Activated naive CD4-positive, alpha-beta T cell (primary cell): ENCODE measurements at places on chromosomes 5 and 9.

DNA sequence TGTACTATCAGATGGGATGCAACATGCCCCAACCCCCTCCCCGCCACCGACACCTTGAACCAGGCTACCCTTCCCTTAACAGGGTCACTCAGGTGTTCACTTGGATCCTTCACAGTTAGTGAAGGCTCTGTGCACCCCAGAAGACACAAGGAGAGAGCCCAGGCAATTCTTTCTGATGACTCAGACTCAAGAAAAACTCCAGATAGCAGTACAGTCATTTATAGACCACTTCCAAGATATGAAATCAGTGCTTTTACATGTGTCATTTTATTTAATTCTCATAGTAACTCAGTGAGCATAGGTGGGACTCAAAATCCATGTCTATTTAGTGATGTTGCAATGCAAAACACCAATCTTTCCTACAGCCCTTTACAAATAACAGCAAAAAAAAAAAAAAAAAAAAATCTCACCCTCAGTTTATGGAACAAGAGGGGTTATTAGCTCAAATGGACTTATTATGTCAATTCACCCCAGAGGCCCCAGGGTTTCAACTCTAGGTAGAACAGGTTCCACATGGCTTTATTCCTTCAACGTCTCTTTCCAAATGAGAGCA is 71.9 kb downstream of the FOXD1 start:
- DNase-seq = no peak

DNA sequence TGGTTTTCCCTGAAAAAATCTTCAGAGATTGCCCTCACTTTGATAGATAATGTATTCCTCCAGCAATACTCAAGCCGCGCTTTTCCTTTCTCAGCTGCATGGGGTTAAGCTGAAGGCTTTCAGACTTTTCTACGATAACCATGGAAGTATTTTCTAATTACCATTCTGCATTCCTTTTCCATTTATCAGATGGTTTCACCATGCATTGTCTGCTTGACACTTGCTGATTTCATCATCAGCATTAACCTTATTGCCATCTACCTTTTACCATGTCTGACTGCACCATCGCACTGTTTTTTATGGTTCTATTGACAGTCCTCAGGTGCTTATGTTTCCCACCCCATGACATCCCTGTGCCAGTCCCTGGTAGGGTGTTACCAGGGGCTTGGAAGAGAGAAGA is 91.6 kb downstream of the DMAC1 start:
- no peak for DNase-seq

DNA sequence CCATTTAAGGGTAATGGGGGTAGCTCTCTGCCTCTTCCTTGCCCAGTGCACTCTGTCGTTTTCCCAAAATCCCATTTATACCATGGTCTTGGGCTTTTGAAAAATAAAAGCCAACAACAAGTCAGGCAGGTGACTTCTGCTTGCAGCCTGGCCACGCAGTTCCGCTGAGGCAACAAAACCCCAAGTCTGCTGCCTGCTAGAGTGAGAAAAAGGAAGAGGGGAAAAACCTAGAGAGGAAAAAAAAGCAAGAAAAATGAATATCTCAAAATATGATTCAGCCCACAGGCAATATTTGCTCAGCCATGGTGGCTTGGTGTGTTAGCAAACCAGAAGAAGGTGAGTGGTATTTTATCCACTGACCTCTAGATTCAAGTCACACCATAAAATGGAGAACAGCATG is 148.2 kb upstream of the FSTL4 start:
- DNase-seq = no peak

DNA sequence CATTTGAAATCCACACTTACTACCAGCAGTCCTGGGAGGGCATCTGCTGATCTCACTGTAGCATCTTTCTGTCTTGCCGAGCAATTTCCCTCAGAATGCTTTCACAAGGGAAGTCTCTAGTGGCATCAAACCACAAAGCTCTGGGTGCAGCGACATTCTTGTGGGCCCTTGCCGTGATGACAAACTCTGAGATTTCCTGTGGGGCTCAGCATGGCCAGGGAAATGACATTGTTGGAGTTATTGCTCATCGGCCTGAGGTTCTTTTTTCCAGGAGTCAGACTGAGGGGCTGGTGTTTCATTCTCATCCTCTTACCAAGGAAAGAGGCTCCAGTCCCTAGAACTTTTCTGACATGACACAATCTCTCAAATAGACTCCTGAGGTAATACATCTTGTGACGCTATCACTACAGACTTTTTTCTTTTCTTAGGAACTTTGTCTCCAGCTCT is 51.4 kb downstream of the PFDN1 start:
- peak; percentile 6 for DNase-seq
